Activated CD4-positive, alpha-beta T cell treated with anti-CD3 and anti-CD28 coated beads for 24 hours (primary cell): ENCODE measurements at places on chromosomes 7 and 10.

GRCh38 chr10:30057421-30057841 lies 2.0 kb downstream of the JCAD start:
- no peak for DNase-seq

DNA sequence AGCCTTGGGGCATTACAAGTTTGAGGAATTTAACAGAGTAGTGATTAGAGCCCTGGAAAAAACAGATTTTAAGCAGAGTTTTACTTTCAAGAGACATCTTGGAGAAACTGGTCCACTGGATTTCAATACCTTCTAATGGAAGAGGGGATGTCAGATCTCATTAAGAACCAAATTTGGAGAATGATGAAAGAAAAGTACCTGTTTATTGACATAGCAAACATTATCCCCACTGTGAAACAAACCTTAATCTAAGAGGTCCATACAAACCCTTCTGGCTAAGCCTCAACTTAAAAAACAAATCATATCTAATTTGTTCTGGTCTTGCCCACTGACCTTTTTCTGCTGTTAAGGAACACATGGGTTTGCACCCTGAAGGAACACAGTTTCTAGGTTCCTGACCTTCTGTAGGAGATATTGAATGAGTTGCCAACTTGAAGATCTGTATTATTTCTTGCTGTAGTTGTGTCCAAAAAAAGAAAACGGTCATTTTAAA lies 53.5 kb downstream of the LAMB1 start:
- DNase-seq: no peak

GRCh38 chr10:111356571-111356970 lies 279.7 kb downstream of the ADRA2A start:
- DNase-seq: no peak

- no peak for DNase-seq
Observed at GRCh38 chr10:58305821-58306220, 29.0 kb upstream of the UBE2D1 start.

DNA sequence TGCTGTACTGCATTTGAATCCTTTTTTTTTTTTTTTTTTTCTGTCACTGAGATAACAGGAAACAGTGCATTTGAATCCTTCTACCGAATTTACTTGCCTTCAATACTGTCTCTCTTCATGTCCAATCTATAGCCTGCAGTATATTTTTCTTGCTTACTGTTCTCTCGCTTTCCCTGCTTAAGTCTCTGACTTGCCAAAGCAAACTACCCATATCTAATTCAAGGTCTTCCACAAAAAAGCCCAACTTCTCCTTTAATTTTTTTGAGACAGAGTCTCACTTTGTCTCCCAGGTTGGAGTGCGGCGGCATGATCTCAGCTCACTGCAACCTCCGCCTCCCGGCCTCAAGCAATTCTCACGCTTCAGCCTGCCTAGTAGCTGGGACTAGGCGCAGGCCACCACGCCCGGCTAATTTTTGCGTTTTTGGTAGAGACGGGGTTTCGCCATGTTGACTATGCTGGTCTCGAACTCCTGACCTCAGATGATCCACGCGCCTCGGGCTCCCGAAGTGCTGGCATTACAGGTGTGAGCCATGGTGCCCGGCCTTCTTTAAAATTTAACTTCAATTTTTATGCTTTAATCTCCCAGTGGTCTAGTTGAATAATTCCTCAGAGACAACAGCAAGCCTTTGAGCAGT lies 882 bp downstream of the PDCD11 start:
- DNase-seq: no peak

DNA sequence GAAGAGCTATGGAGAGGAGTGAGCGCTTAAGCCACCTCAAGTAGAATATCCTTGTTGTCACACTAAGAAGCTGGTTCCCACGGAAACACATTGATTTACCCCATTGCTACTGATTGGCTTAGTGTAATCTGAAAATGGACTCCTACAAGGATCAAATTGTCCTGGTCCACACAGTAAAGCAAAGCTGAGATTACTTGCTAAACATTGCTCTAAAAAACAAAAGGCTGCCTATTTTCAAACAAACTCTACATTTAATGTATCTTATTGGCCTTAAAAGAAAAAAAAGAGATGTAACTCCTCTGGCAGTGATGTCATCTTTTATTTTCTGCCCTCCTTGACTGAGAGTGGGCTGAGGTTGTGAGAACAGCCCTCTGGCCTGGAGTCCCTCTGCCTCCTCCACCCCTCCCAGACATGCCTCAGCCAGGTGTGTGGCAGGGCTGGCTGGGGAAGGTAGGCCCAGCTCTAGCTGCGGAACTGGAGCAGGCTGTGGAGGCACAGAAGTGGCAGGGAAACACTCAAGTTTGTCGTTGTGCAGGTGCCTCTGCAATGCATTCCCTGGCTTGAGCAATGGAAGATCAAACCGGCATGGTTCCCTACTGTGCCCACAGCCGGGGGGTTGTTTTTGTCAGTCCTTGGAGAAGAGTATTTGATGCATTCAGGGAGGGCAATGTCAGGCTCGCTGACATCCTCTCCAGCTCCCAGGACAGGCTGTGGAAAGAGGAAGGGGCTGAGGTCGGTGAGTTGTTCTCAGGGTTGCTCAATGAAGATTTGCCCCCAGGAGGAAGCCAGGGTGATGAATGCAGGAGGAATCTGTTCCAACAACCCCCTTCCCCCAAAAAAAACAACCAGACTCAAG lies 9.1 kb downstream of the KLF6 start:
- no peak for DNase-seq

DNA sequence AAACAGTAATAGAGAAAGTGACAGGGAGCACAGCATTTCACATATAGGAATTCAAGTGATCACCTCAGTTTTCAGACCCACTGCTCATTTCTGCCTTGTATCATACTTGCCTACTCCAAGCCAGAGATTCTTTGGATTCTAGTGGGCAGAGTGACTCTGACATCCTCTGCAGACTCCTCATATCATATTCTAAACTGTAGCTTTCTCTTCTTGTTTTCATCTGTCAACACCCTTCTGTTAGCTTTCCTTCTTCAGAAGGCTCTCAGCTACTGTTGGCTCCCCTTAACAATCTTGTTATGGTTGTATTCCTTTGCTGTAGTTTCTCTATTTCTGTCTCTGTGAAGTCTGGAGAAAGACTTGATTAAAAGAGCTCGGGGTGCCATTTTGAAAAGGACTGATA lies 120.5 kb downstream of the CTNNA3 start:
- DNase-seq: no peak

DNA sequence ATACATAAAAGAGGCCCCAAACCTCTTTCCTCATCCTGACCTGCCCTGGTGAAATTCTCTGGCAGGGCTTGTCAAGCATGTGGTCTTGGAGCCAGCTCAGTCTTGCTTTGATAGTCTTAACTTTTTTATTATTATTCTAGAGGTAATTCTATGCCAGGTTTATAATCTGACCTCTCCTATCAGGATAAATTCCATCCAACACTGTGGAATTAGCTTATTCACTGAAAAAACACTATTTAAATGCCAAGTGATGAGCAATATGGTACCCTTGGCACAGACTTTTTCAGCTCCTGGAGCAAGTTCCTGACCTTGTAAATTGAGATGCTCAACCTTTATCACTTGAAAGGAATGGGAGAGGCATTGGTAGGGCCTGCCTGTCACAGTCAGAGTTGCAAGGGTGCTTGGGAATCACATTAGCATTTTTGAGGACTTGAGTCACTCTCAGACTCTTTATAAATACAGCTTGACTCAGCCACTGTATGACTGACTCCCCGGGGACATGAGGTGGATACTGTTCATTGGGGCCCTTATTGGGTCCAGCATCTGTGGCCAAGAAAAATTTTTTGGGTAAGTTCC lies at the start of gene CPA4:
CPA4 (plus strand) TSS at position 480 of the 576 bp plus-strand sequence; CDS start at position 500, 20 bp downstream.
- no peak for DNase-seq

- DNase-seq: no peak
Observed at GRCh38 chr10:69865450-69865849, 63.7 kb downstream of the COL13A1 start.

DNA sequence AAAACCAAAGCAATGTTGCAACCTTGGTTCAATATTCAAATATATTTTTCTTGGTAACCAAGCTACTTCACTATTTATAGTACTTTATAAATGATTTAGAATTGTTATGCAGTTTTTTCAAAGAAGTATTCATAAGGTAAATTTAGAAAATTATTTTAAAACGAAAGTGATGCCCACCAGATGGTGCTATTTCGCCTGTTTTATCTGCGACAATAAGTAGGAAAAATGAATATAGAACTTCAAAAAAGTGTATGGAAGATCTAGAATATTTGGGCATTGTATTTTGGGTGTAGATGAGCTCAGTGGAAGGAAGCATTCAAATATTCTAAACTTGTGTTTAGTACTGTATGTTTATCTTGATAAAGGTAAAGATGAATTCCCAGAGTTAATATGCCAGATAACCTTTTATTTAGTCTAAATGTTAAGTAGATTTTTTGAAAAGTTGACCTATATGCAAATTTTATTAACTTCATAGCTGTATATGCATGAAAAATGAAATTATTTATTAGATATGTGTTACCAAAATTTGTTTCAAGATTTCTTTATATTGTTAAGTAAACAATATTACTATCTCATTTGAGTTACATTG lies 93.2 kb downstream of the ADK start:
- DNase-seq: no peak

DNA sequence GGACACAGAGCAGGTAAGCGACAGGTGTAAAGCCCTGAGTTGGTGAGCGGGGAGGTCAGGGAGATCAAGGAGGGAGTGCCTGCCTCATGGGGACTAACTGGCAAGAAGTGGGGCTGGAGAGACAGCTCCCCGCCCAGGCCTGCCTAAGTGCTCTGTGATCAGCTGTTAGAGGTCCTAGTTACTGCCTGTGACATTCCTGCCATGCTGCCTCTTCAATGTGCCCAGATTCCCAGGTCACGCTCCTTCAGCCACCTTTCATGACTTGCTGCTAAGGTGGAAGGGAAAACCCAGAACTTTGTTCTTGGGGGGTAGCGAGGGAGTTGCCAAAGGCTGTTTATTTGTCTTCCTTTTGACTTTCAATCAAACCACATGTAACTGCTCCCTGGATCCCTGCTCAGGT lies 114.3 kb upstream of the ZNF438 start:
- DNase-seq: no peak

DNA sequence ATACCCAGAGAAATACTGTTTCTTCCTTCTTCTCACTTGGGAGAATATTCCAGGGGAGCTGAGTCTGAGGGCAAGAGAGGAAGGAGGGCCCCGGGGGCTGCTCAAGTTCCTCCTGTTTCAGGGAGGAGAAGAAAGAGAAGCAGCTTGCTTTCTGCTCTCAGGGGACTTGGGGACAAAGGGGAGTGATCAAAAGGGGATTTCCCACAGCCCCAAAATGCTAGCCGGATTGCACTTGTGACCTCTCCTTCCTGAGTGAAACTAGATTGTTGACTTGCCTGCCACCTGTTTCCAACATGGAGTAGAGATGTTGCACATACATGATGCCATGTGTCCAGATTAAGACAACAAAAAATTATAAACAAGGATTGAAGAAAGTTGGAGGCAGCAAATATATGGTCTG lies 28.7 kb upstream of the PDCD4 start:
- DNase-seq: no peak

DNA sequence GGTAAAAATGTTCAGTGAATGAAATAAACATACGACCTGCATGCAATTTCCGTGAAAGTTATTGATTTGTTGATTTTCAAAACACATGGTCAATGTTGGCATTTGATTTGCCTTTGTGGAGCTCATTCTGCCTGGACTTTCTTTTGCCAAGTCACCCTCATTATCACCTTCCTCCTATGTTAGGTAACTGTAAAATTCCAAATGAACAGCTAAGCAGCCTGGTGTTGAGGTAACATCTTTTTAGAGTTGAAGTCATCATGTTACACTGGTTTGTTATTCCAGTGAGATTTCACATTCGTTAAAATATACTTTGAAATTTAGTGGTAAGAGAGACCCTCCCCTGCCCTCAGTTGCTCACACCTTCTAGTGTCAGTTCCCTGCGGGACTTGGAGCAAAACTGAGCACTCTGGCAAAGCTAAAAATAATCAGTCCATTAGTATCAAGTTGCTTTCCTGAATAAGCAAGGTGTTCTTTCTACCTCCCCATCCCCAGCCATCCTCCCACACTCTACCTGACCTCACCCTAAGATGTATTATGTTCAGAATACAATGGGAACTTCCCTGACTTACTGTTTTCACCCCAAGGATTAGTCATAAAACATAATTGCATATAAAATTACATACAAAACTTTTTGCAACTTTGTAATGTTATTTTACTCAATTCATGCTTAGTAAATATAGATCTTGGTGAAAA lies 283.3 kb upstream of the SEMA3A start:
- no peak for DNase-seq

- DNase-seq: no peak
Observed at GRCh38 chr10:65112573-65112972, 1591.4 kb downstream of the REEP3 start.

- no peak for DNase-seq
Observed at GRCh38 chr10:49313501-49314070, 14.6 kb downstream of the C10orf71 start.

DNA sequence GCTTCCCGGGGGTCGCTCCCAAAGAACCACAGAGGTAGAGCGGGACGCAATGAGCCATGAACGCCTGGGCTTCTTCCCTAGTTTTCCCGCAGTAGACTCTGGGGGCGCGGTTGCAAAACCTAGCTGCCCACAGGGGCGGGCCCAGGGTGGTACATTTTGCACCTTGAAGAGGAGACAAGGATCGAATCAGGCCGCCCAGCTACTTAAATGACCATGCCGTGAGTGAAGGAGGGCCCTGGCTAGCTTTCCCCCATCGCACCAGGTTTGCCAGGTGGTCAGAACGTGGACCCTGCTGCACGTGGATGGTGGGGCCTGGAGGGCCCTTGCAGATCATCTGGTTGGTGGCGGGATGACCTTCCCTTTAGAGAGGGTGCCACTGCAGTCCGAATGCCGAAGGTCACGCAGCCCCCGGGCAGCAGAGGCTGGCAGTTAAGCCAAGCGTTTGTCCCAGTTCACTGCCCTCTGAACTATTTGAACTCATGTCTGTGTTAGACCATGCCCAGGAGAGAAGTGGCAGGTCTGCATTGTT lies 604 bp upstream of the SHTN1 start:
- no peak for DNase-seq

DNA sequence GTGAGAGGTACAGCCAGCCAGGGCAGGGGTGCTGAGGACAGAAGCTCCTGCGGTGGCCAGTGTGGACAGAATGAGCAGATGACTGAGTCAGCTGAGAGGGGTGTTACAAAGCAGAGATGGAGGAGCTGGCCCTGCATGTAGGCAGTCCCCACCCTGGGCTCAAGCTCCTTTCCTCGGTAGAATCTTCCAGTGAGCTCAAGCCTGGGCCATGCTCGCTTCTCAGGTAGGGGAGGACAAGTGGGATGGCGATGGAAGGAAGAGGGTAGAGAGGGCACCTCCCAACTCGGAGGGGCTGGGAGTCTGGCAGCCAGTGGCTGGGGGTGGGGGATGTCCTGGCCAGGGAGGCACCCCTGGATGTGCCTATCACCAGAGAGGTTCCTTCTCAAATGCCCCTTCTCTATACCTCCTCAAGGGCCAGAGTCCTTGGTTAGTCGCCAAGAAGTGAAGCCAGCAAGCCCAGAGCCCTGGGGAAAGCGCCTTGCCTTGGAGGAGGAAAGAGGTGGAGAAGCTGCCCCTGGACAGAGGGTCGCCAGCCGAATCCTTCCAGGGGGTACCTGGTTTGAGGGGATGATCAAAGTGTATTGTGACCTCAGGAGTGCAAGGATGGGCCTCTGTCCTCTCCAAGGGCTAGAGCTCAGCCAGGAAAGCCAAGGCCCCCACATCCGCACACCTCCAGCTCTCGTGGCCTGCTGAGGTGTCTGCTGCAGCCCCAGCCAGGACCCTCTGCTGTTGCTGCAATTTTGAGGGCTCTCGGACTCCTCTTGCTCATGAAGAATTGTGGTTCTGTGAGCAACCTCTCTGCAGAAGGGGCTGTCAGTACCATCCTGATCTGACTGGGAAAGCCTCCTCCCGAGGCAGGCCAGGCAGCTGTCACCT lies 88.6 kb upstream of the MACROH2A2 start:
- DNase-seq: no peak
